ENCODE measurements at places on chromosomes 7 and 10.

DNA sequence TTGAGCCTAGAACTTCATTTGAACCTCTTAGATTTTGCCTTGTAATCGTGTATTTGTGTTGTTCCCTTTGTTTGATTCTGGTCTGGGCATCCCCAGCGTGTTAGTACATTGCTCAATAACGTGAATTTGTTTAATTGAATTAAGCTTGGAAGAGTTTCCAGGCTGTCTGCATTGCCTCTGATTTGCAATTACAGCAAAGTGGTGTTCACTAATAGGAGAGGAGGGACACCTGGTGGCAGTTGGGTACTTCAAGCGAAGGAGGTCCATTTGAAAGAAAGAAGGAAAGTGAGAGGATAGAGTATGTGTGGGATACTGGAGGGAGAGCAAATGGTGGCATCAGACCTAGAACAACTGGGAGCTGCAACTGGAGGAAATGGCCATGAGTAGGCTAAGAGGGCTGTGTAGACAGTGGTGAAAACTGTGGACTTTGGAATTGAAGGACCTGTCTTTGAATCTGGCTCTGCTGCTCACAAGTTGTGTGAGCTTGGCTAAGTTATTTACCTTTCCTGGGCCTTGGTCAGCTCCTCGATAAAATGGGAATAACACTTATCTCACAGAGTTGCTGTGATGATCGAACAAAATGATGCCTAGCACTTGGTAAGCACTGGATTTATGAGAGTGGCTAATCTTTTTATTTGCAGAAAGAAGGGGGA, 15.1 kb downstream of the LSMEM1 start:
- peak; percentile 81 for DNase-seq

DNA sequence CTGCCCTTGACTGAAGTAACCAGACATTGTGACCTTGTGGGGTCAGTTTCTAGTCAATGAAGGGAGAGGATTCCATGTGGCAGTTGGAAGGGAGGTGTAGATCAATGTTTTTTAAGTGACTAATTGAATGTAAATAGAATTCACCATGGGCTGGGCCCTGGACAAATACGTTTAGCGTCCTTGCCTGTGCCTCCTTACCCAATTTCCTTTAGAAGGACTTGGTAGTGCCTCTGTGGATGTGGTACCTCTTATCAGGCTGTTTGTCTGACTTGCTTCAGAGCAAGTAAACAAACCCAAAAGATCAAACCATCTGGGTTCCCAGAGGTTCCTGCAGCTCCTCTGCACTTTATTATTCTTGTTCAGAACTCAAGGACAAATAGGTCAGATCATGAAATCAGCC, 4.3 kb upstream of the KAT6B start:
- DNase-seq, result no peak

GRCh38 chr7:128221929-128222403, 19.1 kb upstream of the LEP start:
- DNase-seq, result no peak

GRCh38 chr10:132359305-132360040, 27.5 kb downstream of the LRRC27 start:
- no peak for DNase-seq

GRCh38 chr10:79237454-79238157, 109.7 kb upstream of the PPIF start:
- no peak for DNase-seq

GRCh38 chr10:74641659-74642058, 184.7 kb upstream of the KAT6B start:
- DNase-seq, result no peak
